Neural crest cell (in vitro differentiated cells): ENCODE measurements at places on chromosomes 4 and X. TPM values are rescaled to one million over a fixed set of nuclear protein-coding genes. Genes with fewer than 3 reads are reported as not detected.
A peak's percentile ranks its signal among the peaks of the same experiment; 100 is the strongest.

USP17L5 gene
- not detected in 2 replicates for total RNA-seq

C4orf36 gene
- 1.9 and 3.2 TPM in 2 replicates for total RNA-seq

DNA sequence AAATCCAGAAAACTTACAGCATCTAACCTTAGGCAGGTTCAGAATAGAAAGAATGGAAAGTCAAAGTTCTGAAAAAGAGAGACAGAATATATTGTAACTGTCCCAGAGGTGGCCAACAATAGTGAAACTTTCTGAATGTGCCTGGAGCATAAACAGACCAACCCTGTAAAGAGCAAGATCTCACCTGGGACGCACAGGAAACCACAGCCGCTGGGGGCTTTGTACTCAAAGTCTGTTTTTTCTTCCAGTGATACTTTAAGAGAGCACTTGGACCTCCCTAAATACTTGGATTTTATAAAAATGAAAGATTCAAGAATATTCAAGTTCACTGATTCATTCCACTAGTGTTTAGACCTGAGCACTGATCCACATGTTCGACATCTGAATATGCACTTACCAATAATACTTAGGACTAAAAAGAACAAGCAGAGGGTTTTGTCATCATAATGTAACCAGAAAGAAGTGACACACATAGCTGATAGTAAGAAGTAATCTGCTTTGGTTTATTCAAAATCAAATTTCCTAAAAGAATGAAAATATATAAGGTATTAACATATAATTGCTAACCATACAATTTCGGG, 35.3 kb downstream of the ARAP2 start:
- no peak for DNase-seq
- no peaks in the 10 kb centered on the region for H3K36me3 ChIP-seq
- H3K4me1 ChIP-seq, result peaks cover 32% of the 10 kb centered on the region
- no peaks in the 10 kb centered on the region for H3K27me3 ChIP-seq
- no peak overlapping the region for H3K4me3 ChIP-seq

- DNase-seq, result peak; percentile 88
- H3K4me3 ChIP-seq, result peak within 1 kb of the TSS; percentile 92
- peaks cover 23% of the 10 kb centered on the region for H3K4me1 ChIP-seq
- peak within 1 kb of the TSS; percentile 99 for H3K27ac ChIP-seq
Measured at GRCh38 chrX:2928583-2929434, at the start of gene ARSD. Gene ARSD (minus strand): TSS chrX:2929339. CDS start chrX:2929275, 64 bp downstream.

GRCh38 chrX:132615391-132616131, 126.7 kb upstream of the MBNL3 start:
- no peaks in the 10 kb centered on the region for H3K27me3 ChIP-seq
- no peaks in the 10 kb centered on the region for H3K36me3 ChIP-seq

BMPR1B gene
- 24.9 and 26.8 TPM in 2 replicates for total RNA-seq

- no peaks in the 10 kb centered on the region for H3K4me1 ChIP-seq
- peaks cover 3% of the 10 kb centered on the region for H3K27me3 ChIP-seq
- no peak overlapping the region for H3K4me3 ChIP-seq
- H3K36me3 ChIP-seq, result peaks cover 6% of the 10 kb centered on the region
- H3K27ac ChIP-seq, result no peak overlapping the region
Measured at GRCh38 chrX:3307881-3308280, 38.6 kb downstream of the MXRA5 start.
